ENCODE measurements at places on chromosomes 3 and 15.

DNA sequence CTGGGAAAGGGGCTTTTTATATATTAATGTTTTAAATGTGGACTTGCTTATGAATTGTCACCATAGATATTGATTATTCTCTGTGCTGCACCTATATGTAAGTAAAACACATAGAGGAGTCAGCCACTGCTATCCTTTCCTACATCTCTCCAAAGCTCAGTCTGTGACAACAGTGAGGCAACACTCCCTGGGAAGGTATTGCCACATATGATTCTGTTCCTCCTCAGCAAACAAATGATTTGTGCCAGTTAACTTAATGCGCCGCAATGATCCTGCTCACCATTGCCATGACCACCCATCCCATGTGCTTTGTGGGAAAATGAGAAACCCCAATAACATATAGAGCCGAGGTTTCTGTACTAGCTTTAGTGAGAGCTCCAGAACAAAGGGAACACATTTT lies 75.1 kb upstream of the FBN1 start:
- DNase-seq: no peak

DNA sequence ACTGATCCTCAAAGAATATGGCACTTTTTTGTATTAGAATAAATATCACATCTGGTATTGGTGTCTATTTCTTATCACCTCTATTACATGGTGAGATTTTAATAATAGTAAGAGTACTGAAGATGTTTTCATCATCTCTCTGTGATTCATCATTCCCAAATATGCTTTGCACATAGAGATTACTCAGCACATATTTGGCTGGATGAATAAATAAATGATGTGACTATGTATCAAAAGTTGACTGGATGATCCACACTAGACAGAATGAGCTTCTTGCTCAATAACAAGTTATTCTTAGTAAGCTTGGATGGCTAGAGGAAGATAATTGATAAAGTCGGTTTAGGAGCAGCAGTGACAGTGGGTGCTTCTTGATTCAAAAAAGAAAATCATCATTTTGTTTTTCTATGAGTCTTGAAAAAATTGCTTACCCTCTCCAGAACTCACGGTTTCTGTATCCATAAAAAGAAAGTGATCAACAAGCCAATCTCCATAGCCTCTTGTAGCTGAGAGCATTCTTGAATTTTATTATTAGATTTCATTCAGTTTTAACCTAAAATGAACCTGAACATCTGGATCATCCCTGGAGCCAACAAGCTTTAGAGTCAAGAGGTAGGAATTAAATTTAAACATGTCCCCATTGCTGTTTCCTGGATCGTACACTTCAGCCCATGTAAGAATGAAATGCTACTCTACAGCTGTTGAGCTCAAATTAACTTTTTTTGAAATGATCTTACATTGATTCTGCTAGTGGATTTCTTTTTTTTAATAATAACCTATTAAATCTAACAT lies 104.8 kb upstream of the OSTN start:
- DNase-seq: no peak

DNA sequence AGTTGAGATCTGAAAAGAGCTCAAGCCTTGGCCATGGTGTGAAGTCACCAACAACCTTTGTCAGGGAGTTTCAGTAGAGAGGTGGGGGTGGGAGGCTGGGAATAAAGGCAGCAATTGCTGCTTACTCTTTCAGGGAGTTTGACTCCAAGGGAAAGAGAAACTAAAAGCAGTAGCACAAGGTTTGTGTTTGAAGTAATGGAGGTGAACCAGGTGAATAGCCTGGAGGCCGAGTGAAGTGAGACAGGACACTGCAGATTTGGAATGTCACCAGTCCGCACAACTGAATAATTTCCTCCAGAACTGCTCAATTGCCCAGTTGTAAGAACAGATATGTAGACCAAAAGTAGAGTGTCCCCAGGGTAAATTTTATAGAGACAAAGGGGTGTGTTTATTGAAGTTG lies 44.1 kb downstream of the CD86 start:
- no peak for DNase-seq

GRCh38 chr3:96814651-96815567 lies 515 bp downstream of the EPHA6 start:
- no peak for DNase-seq

GRCh38 chr3:127711021-127711695 lies 38.4 kb downstream of the ABTB1 start:
- DNase-seq: no peak

- no peak for DNase-seq
These were observed 242.9 kb downstream of the LPP start for GRCh38 chr3:188396900-188397299.

- no peak for DNase-seq
These were observed 69.1 kb downstream of the SSUH2 start for GRCh38 chr3:8575364-8576104.

DNA sequence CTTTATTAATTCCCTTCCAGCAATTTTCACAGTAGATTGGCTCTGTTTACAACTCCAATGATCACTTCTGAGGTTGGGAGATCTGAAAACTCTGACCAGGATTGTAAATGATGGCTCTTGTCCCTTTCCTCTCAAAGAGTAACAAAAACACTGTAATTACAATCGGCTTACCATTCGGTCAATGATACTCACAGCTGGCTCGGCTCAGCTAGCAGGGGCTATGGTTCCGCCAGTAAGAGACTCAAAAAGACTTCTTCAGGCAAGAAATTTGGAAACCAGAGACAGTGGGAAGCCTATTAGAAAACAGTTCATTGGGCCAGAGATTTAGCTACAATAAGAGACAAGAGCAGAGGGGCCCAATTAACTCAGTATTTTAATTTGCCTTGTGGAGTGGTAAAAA lies 96.6 kb downstream of the LRRC3B start:
- DNase-seq: no peak

DNA sequence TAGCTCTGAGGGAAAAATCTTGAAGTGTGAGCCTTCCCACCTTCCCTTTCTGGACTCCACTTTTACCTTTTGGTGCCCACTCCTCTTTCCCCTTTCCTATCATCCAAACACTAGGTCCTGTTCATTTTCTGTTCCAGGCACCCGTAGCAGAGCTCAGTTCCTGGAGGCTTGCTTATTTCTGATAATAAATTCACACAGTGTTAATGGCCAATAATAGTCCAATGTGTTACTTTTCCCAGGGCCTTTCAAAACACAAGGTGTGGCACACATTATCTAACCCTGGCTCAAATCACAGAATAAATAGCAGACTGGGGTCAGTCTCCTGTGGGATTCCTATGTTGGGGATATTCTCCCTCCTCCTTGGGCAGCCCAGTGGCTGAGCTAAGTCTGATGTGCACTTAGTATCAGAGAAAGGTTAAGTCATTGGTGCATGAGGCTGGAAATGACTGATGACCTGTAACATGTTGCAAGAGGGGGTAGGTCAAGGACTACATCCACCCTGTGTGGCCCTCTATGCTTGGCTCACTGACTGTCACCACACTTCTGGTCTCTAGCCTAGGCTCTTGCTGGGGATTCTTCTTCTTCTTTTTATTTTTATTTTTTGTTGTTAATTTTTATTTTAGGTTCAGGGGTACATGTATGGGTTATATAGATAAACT lies 43.7 kb upstream of the ROPN1 start:
- DNase-seq: no peak

DNA sequence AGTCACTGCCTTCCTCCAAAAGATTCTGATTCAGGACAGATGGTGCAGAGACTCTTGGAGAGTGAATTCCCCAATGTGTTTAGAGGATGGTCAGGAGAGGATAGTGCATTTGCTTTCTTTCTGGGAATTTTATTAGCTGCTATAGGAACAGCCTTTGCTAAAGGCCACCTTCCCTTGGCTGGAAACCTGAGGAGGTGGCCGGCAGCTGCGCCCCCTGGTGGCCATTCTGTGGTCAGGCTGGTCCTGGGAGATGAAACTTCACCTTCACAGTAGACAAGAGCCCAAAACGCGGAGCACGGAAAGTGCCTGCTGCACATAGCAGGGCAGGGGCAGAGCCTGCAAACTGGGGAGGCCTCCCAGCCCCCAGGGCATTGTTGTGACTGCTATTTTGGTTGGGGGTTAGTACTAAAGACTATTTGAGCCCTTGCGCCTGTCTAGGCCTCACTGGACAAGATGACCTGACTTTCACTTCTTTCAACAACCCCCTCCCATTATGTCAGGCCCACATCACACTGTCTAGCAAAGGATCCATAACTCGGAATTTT lies 34.3 kb downstream of the SEC22C start:
- DNase-seq: peak; percentile 46

- DNase-seq: no peak
These were observed 6.9 kb downstream of the AADACL2 start for GRCh38 chr3:151740581-151740980.

DNA sequence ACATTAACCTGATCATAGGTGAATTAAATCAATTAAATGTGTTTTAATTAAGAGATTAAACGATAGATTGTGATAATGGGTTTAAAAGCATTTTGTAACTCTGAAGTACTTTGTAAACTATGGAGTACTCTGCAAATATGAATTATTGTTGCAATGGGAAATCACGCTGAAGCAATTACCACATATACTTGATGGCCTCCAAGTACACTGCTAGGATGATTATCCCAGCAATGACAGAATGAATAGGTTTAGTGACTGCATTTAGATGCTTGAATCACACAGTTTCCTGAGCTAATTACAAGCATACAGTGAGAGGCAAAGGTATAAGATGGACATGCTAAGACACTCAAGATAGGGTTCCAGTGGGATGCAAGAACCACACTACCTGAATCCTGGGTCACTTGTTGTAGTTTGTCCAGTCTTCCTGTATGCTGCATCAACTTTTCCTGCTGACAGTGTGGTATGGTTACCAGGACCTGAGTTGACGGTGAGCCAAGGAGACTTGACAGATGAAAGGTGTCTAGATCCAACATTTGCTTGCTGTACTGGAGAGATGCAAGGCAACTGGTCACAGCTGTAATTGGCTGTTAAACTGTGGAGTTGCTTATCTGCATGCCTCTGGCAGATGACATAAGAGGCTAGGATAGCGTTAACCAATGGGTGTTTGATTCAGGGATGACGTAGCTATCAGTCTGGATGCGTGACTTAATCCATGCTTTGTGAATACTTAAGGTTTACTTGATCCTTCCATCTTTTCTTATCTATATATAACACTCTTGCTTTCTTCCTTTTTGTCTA lies 38.0 kb downstream of the RNF13 start:
- DNase-seq: no peak

DNA sequence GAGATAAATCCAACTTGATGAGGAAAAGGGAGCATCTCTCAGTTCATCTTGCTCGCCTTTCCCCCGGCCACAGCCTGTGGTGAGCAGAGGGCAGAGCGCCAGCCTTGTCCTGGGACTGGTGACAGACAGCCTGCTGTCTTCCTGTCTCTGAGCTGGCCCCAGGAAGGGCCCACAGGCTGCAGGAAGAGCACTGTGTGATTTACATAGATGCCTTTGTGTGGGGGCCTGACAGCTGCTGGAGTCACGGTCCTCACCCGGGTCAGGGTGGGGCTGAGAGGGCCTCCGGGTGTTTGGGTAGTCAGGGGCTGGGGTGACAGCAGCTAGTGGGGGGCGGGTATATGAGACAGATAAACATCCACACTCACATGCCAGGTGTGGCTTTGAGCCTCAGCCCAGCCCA lies 29.3 kb downstream of the PLA2G4D start:
- no peak for DNase-seq

GRCh38 chr3:39130026-39130425 lies 22.5 kb downstream of the TTC21A start:
- no peak for DNase-seq

- DNase-seq: no peak
These were observed 50.9 kb downstream of the CAPN7 start for GRCh38 chr3:15256861-15257341.

- DNase-seq: peak; percentile 56
These were observed 21.4 kb downstream of the IRAK2 start for GRCh38 chr3:10185804-10186762.

- DNase-seq: no peak
These were observed 13.8 kb upstream of the FAM219B start for GRCh38 chr15:74920456-74920855.

- DNase-seq: no peak
These were observed 59.5 kb downstream of the GLB1 start for GRCh38 chr3:33037471-33037870.

DNA sequence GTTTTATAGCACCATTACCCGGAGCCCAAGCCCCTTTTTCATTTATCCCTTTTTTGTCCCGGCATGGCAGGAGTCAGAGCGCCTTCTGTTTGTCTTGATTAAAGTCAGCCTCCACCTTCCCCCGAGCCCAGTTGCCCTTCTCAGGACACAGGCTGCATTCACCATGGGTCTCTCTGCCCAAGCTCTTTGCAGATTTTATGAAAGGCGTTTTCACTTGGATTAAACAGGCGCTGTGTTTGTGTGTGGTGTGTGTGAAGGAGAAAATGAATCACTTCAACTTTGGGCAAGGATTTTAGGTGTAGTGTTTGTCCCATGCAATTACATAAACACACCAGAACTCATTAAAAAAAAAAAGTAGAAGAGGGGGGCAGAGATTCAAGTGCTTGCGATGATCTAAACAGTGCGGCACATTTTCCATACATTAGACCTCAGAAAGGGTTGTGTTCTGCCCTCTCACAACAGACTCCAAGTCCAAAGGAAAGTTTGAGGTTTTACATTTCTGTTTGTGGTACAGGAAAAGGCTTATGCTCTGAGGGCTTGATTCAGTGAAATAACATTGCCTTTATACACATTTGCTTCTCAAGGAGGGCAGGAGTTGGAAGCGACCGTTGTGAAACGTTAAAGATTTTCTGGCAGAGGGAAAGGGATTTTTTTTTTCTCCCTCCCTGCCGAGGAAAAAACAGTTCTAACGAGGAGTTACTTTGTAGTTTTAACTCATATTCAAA lies 14.5 kb upstream of the IL16 start:
- no peak for DNase-seq

DNA sequence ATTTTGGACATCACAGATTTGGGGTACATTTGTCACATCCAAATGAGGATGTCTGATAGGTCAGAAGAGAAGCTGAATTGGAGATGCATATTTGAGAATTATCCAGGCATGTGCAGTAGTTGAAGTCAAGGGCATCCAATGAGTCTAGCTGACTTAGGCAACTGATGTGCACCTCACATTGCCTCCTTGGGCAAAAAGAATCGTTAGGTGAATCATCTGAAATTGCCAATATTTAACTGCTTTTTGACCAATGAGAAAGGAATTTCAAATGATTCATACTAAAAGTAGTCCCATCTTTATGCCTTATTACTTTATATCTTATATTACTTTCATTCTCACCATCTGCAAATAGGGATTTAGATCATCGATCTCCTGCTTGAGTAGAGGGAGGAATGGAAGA lies 117.7 kb downstream of the CD47 start:
- DNase-seq: no peak

GRCh38 chr3:165393461-165393860 lies 197.3 kb upstream of the SLITRK3 start:
- DNase-seq: no peak

GRCh38 chr3:195245531-195245951 lies 25.4 kb downstream of the XXYLT1 start:
- no peak for DNase-seq

DNA sequence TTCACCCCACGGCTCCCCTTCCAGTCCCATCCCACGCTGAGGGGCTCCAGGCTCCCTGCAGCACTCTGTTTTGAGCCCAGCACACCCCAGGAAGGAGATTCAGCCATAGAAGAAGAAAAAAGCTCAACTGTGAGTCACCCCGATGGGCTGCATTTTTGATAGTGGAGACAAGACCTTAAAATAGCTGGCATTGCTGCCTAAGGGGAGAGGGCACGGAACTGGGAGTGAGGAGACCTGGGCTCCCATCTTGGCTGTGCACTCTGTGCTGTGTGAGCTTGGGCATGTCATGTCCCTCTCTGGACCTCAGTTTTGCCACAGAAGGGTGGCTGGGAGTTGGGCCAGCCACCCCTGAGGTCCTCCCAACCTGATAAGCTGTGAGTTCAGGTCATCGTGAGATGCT lies 57.2 kb upstream of the SMAD6 start:
- no peak for DNase-seq

GRCh38 chr3:165254812-165255211 lies 58.6 kb upstream of the SLITRK3 start:
- no peak for DNase-seq
